ENCODE measurements at places on chromosomes 5 and 9.

DNA sequence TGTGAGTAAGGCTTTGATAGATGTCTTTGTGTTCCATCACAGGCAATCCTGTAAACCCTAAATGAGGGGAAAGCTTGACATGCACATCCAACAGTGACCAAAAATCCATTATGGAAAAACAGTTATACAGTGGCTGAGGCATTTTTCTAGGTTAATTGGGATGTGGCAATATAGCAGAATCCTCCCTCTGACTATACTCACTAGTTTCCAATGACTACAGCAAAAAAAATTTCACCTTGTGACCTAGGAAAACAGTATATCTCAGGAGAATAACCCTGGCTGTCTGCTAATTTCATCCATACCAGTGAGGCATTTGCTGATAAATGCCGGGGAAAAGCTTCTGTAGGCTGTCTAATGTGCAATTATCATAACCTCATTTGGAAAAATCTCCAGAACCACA lies 49.9 kb upstream of the SNCAIP start:
- no peak for DNase-seq

DNA sequence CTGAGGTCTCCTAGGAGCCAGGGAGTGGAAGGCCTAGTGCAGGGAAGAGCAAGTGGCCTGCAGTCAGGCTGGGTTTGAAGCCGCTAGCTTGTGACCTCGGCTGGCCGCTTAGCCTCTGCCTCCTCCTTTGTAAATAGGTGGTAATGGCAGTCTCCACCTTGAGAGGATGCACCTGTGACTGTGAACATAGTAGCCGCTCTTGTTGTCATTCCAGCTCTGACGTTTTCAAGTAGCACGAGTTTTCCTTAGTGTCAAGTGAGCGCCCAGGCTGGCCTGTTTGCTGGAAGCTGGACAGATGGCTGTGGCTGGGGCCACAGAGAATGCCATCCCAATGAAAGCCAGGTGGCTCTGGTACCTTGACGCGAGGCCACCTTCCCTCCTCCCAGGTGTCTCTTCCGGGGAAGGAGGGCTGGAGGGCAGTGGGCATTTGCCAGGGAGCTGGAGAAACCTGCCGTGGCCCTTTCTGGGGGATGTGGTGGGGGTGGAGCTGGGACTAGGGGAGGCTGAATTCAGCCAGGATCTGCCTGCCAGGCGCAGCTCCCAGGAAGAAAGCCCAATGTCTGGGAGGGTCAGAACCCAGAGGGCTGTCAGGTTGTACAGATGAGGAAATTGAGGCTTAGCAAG lies 2.5 kb downstream of the ASS1 start:
- no peak for DNase-seq

DNA sequence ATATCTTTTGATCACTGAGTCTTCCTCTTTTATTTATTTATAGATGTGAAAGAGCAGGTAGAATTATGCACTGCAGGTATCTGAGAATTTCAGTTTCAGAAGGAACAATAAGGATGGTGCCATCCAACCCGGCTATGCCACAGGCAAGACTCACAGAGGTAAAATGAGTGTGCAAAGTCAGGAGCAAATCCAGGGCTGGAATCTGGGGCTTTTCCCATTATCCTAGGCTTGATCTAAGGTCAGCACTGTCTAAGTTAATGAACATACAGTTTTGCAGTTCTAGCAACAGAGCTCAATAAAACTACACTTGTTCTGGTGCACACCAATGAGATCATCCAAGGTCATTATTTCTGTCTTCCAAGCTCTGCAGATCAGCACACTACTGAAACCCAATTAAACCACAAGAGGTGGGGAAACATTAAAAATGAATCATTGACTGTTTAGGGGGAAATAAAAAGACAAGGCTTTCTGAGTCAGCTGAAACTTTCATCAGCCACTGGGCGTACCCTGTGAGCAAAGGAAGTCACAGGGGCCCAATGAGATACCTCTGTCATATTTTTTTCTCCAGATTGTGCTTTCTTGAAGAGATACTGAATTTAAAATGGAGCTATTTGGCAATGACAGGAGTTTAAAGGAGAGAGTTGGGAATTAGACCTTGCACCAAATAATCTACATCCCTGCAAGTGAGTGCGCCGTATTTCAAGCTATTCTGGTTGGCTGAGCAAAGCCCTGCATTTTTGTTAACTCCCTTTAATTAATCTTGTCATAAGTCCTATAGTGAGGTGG lies 662.2 kb upstream of the ZNF608 start:
- no peak for DNase-seq

GRCh38 chr9:20658677-20659473 lies 25.2 kb upstream of the FOCAD start:
- no peak for DNase-seq

DNA sequence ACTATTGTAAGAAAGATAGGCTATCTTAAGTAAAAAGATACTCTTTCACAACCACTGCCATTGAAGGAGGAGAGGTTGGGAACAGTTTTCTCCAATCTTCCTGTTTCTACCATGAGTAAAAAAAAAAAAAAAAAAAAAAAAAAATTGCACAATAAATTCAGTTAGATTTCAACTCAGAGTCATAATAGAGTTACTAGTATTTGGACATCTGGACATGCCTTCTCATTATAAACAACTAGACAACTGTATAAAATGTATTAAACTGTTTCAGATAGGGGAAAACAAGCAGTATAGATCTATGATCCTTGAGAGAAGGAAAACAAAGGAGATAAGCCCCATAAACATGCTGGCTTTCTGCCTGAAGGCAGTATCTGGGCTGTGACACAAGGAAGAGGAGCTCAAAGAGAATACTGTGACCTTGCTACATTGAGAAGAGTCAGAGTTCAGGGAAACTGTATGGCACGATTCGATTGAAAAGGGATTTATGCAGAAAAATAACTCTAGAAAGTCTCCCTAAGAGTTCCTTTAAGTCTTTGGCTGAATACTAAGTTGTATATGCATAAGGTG lies 249.2 kb upstream of the POU5F2 start:
- DNase-seq = no peak

DNA sequence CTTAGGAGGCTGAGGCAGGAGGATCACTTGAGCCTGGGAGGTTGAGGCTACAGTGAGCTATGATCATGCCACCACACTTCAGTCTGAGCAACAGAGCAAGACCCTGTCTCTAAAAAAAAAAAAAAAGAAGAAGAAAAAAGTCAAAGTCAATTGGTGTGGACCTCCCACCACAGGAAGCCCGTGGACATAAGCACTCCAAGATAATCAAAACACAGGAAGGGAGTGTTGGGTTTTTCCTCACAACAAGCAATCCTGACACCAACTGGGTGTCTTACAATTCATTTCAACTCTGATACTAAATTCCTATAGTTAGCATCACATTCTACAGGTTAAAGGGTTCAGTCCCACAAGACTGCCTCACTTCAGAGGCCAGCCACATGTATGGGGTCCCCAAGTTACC lies 70.7 kb downstream of the PDE6A start:
- no peak for DNase-seq

DNA sequence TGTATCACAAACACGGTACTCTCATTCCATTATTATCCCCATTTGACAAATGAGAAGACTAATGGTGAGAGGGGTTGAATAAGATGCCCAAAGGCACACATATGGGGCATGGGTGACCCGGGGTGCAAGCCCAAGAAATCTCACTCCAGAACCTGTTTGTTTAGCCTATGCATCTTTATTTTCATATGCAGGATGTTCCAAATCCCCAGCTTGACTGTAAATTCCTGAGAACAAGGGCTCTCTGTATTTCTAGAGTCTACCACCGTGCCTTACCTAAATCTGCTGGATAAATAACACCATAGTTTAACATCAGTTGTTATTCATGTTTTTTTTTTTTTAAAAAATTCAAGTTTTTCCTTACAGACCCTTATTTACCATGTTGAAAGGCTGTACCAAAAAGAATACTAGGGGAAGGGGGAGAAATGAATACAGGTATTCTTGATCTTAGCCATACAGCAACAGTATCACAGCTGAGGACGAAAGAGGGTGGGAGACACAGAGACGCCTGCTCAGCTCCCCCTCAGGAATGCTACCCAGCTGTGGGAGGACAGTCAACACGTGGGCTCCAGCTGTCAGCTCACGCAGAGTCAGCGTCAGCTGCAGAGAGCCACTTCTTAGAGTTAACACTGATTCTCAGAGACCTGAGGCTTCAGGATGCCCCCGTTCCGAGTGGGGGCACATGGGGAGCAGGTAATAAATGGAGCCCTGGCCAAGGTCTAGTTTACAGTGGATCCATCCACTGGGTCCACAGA lies 86.6 kb downstream of the MED27 start:
- DNase-seq = no peak

DNA sequence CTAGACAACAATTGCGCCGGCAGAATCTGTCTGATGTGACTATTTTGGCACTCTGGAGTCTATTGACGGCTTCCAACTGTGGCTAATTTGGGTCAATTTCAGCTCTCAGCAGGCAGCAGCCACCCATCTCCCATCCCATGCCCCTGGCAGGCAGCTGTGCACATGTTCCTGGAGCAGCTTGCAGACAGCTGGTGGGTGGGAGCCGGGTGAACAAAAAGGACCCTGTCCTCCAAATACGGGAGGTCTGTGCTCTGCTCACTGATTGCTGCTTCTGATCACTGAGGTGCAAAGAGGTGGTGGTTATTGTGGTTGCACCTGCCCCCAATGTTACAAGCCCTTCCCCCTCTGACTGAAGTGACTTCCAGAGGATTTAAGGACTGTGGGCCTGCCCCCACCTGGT lies 45.0 kb upstream of the N4BP3 start:
- DNase-seq = no peak

DNA sequence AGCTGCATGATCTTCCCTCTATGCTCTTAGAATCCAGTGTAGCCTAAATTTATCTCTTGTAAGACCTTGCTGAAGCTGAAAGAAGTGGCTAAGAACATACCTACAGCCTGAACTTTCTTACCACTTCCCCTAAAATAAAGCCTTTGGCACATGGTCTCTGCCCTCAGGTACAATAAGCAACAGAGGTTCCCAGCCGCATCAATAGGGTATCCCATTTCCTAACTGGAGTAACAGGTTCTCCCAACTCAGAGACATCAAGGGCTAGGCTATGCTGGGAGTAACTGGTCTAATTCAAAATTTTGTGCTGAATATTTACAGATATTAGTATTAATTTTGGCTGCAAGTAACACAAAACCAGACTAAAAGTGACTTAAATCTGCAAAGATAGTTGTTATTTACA lies 335.8 kb upstream of the TRPC7 start:
- DNase-seq = no peak

DNA sequence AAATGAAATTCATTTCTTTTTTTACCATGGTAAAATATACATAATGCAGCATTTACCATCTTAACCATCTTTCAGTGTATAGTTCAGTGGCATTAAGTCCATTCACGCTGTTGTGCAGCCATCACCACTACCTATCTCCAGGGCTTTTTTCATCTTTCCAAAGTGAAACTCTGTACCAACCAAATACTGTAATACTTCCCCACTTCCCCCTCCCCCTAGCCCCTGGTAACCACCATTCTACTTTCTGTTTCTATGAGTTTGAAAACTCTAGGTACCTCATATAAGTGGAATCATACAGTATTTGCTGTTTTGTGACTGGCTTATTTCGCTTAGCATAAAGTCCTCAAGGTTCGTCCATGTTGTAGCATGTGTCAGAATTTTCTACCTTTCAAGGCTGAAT lies 23.4 kb downstream of the SPAAR start:
- no peak for DNase-seq

- DNase-seq = no peak
Observed at GRCh38 chr5:54671111-54671531, 153.6 kb downstream of the SNX18 start.
